ENCODE measurements at places on chromosomes 16 and 17.

DNA sequence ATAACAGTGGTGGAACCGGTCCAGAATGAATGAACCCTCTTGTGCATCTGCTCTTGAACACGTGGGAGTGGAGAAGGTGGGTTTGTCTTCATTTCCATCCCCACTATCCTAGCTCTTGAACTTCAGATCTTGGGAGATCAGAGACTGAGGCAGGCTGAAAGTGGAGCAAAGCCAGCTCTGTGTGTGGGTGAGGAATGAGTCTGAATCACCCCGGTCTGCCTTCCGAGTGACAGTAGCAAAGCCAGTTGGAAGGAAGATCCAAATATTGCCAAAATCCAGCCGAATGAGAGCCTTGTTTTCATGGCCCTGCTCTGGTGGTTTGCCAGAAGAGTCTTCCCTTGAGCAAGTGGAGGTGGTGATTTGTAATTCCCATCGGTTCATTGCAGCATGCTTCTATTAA is 29.0 kb upstream of the ASIC2 start:
- DNase-seq: no peak

DNA sequence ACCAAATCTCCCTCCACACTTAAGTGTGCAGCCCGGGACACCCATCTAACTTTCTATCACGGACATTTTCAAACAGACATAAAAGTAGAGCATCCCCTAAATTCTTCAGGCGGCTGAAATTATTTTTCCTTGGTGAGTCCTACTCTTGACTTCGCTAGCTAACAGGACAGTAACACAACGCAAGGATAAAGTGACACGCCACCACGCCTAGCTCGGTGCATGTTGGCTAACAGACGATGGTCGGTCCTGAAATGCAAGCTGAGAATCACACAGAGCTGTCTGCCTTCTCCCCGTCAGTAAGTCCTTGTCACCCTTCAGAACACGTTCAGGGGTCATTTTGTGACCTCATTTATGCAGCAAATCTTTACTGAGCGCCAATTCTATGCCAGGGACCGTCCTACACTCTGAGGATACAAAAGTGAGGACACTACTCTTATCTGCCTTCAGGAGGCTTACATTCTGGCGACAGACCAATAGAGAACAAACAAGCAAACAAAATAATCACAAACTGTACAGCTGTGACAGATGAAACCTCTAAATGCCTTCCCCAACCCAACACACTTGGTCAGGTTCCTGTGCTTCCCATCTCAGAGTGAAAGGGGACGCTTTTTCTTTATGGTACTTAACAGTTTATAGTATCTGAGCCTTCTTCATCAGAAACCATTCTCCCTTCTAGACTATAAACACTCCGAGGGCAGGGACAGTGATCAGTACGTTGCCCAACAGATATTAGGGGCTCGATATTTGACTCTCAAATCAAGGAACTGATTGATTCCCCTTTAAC is 1.3 kb downstream of the NTAN1 start:
- no peak for DNase-seq

DNA sequence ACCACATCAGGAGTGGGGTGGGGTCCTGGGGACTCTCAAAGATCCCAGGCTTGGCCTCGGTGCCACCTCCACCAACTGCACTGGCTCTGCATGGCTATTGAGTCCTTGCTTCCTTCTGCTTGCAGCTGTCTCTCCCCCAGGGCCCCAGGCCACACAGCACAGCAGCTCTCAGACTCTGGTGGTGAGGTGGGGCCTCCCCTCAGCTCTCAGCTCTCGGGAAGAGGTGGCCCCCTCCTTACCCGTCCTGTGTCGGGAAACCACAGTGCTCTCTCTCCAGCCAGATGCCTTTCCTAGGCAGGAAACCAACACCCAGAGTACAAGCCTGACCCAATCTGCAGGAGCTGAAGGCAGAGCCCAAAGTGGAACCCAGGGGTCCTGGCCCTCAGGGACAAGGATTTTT is 18.5 kb downstream of the SRCIN1 start:
- DNase-seq: no peak

GRCh38 chr16:16780588-16780987 is 401.6 kb downstream of the NPIPA7 start:
- no peak for DNase-seq

DNA sequence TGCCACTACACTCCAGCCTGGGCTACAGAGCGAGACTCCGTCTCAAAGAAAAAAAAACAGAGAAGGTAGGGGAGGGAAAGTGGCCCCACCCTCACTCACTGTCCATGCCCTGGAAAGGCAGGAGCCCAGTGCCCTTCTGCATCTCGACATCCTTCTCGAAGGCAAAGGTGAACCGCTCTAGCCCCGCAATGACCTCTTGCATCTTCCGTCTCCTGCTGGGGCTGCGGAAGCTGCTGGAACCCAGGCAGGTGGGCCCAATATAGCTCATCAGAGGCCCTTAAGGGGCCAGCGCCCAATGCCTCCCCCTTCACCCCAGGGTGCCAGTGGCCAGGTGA is at the start of gene CPSF4L:
TSS of gene CPSF4L (minus strand) at position 264 of the 335 bp plus-strand sequence. CDS start at position 202, 62 bp downstream.
- DNase-seq: no peak

- no peak for DNase-seq
Observed at GRCh38 chr16:24966634-24967033, 48.5 kb downstream of the ARHGAP17 start.

- DNase-seq: no peak
Observed at GRCh38 chr17:78910497-78911284, 7.7 kb upstream of the CEP295NL start.
